ENCODE measurements at places on chromosomes 2 and 18.

DNA sequence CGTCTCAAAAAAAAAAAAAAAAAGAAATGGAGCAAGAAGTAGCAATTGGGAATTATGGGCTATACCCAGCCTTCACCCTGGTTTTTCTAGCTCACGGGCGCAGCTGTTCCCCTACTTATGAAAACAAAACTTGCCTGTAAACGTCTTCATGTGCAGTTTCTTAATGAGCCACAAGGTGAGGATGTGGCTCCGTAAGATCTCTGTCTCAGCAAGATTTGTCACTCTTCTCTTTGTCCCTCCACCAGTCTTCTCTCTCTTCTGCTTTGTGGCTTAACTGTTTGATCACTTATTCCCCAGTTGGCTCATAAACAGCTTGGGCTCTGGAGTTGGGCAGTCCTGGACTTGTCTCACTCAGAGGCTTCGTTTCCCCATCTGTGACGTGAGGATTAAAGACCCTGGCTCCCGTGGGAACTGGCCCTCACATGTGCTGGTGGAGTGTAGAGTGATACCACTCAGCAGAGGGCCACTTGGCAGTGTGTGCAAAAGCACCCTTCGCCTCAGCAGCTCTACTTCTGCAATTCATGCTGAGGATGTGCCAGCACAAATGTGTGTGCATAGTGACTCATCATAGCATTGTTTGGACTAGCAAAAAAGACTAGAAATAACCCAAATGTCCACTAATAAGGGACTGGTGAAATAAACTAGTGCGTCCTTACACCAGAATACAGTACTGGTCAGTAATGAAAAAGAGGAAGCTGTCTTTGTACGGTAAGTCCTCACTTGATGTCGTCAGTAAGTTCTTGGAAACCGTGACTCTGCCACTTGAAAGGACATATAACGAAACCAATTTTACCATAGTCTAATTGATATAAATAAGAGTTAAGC is 8.7 kb downstream of the CEP68 start:
- no peak for DNase-seq

GRCh38 chr18:67425672-67426071 is 90.8 kb downstream of the DSEL start:
- no peak for DNase-seq

DNA sequence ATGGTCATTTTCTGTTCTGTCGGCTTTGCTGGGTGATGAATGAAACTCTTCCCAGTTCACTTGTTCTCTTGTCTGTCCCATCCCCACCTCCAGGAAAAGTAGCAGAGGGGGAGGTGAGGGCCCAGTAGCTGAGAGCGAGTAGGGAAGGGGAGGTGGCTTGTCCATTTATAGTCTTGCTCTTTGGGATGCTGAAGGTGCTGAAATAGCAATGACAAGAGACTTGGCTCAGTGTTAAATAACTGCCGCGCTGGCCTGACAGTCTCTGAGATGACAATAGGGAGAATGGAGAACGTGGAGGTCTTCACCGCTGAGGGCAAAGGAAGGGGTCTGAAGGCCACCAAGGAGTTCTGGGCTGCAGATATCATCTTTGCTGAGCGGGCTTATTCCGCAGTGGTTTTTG is at the start of gene SMYD1:
SMYD1 (plus strand) TSS at position 228 of the 400 bp plus-strand sequence; CDS start at position 268, 40 bp downstream.
- no peak for DNase-seq

DNA sequence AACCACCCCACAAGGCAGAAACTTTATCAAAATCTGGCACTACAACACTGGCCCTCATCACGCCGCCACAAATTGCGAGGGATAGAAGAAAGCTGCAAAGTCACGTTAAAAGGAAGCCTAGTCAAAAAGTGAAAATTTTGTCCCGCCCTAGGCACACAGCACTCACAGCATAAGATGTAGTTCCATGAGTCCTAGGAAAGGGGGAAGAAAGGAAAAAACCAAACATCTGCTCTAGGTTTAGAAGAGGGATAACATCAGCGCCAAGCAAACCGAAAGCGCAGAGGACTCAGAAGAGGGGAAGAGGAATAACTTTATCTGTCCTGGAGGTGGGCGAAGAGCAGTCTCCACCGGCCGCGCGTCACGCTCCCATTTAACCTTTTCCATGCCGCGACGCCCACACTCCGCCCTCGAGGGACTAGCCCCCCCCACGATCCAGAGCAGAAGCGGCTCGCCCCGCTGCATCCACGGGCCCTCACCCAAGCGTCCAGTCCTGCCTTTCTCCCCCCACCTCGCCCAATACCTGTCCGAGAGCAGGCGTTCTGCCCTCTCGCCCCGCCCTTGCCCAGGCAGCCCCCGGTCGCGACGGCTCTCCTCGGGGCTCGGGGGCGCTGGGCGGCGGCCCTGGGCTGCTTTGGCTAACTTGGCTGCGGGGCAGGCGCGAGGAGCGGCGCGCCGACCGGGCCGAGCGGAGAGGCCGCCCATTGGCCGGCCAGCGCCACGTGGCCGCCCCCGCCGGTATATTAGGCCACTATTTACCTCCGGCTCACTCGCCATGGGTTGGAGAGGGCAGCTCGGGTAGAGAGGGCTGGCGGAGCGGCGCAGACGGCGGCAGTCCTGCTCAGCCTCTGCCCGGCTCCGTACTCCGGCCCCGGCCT is at the start of gene HOXD1:
HOXD1 (plus strand) TSS at position 770 of the 875 bp plus-strand sequence. CDS start 134 bp downstream, outside the sequence.
- no peak for DNase-seq

GRCh38 chr2:40564184-40564583 is 112.3 kb upstream of the SLC8A1 start:
- DNase-seq, result no peak

DNA sequence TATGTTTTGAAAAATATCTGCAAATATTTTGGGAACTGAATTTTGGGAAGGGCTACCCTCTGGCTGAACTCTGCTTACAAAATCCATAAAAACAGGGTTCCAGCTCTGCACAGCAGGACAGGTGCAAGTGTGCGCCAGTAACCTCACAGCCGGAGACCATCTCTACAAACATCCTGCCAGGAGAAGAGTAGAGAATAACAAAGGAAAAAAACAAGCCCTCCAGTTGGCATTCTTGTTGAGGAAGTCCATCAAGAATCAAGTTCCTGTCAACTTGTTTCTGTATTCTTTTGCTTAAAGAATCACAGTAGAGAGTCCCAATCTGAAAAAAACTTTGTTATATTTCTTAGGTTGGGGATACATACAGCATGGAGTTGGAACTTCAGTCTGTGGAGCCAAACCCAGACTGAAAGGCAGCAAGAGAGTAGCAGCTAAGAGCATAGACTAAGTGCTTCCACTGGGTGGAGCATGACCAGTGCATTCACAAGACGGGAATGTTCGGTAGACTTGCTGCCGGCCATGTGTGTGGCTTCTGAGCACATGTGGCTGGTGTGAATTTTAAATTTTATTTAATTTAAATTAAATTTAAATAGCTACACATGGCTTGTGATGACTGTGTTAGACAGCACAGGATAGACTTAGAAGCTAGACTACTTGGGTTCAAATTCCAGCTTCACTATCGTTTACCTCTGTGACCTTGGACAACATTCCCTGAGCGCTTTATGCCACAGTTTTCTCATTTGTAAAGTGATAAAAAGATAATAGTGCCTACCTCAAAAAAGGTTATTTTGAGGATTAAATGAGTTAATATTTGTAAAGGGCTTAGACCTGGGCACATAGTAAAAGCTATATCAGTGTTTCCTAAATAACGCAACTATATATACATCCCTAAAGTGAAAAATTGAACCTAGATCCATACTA is 41.9 kb downstream of the SPTBN1 start:
- no peak for DNase-seq

Data from stimulated activated CD8-positive, alpha-beta memory T cell treated with anti-CD3 and anti-CD28 coated beads, Interleukin-7, amount 100 ng/mL, for 24 hours (primary cell).